ENCODE measurements at places on chromosomes 6 and 20. TPM values are rescaled to one million over a fixed set of nuclear protein-coding genes. Genes with fewer than 3 reads are reported as not detected.

RAMACL gene
- total RNA-seq, result 0.29 TPM

ERVFRD-1 gene
- total RNA-seq, result not detected

ALDH8A1 gene
- not detected for total RNA-seq

TGM3 gene
- total RNA-seq, result not detected

NCOA6 gene
- total RNA-seq, result 25.2 TPM

PAX1 gene
- not detected for total RNA-seq

DNA sequence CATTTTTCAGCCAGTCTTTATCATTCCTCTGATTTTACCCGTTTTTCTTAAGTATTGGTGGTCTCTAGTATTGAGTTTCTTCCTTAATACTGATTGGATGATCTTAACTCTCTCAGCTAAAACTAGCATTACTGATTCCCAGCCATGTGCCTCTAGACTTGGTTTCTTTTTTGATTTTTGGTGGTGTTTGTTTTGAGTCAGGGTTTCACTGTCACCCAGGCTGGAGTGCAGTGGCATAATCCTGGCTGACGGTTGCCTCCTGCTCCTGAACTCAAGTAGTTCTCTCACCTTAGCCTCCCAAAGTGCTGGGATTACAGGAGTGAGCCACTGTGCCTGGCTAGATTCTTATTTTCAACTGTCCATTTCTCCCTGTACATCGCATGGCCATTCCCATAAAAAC is 24.9 kb downstream of the DPPA5 start:
- no peak for DNase-seq

- no peak for DNase-seq
These were observed 230.6 kb downstream of the TMEM242 start for GRCh38 chr6:157092736-157093135.

GRCh38 chr6:129596522-129596921 is 113.5 kb downstream of the ARHGAP18 start:
- DNase-seq, result no peak

DNA sequence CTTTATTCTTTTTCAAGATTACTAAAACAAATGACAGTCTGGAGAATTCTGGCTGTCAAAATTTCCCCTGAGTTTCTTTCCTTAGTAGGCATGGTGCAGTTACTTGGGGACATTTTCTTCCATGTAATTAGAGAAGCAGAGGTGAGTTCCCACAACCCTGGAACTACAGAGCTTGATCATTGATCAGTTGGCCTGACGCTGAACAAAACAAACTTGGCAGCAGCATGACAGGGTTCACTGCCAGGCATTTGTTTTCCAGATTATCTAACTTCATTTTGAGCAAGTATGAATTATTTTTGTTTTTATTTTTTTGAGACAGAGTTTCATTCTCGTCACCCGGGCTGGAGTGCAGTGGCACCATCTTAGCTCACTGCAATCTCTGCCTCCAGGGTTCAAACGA is 22.6 kb downstream of the IYD start:
- DNase-seq, result no peak

- DNase-seq, result no peak
These were observed 62.8 kb upstream of the SDHAF4 start for GRCh38 chr6:70503813-70504465.

DNA sequence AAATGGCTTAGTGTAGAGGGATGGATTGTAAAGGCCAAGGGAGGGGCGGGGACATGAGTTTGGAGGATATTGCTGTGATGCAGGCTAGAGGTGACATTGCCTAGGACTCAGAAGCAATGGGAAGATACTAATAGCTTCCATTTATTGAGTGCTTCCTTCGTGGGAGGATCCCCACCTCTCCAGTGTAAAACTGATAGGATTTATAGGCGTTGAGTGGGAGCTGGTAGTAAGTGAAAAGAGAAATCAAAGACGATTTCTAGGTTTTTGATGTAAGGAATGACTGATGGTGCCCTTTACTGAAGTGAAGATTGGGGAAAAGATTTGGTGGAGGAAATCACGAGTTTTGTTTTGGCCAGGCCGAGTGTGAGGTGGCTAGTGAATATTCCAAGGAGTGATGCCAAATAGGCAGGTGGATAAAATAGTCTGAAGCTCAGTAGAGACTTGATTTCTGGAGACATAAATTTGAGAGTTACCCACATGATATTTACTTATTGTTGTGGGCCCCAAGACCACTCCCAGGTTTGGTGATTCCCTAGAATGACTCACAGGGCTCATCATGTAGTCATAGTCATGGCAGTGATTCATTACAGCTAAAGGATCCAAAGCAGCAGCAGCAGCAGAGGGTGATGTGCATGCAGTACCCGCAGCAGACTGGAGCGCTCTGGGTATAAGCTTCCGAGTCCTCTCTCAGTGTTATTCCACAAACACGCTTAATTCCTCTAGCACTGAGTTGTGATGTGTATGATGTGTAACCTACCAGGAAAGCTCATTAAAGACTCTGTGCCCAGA is 10.2 kb downstream of the RPRD1B start:
- DNase-seq, result no peak

- DNase-seq, result no peak
These were observed 16.0 kb downstream of the SLC2A10 start for GRCh38 chr20:46725186-46726165.

DNA sequence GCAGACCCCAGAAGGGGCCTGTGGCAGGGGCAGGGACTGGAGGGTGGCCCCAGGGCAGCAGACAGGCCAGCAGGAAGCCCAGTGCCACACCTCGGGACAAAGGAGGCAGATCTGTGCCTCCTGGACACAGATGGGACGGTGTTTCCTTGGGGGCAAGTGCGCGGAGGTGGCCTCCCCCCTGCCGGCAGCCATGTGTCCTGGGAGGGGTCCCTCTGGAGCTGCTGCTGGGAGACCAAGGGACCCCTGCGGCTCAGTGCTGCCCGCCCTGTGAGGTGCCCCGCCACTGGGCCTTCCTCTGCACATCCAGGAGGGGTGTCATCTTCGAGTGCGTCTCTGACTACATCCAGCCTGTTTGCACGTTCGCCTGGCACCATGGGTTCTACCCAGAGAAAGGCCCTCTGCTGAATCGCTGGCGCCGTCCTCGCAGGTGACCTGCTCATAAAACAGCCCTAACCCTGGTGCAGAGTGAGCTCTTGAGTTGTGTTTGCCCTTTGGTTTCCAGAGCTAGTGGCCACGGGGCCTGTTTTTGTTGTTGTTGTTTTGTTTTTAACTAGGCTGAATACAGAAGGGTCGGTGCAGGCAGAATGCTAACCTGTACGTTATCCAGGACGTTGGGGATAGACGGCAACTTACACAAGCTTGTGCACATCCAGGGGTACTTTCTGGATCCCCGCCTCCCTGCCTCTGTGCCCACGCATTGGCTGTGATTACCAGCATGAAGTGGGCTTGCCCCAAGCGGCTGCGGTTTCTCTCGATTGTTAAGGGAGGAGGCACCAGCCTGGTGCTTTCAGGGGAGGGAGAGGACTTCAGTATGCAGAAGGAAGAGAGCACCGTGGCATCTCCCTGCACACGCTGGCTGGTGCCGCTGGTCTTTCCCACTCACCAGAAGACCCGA is 1.3 kb upstream of the KCNQ2 start:
- DNase-seq, result no peak

DNA sequence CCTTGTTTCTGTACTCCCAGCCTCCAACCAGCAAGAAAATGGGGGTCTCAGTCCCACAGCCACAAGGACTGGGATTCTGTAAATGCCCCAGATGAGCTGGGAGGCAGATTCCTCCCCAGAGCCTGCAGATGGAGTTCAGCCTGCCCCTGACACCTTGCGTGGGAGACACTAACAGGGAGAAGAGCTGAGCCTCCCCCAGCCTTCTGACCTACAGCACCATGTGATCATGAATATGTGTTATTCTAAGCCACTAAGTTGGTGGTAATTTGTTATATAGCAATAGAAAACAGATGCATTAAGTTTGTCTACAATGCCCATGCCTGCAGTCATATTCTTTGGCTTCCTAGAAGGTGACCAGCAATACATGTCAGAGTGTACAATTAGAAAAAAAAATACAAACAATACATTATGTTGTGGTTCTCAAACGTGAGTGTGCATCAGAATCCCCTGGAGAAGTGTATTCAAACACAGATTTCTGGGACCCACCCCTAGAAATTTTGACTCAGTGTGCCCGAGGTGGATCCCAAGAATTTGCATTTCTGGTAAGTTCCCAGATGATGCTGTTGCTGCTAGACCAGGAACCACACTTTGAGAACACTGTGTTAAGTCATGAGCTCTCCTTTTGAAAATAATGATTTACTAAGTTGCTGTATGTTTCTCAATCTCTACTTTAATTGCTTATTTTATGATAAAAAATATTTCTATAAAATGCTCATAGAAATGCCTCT is 39.9 kb downstream of the SLC22A3 start:
- no peak for DNase-seq

- DNase-seq, result peak; percentile 68
These were observed 61.9 kb downstream of the GPR6 start for GRCh38 chr6:110039981-110040383.

- DNase-seq, result no peak
These were observed at the start of gene HLA-DPB1 for GRCh38 chr6:33075568-33076405. Gene HLA-DPB1 (plus strand): TSS chr6:33075990. CDS start chr6:33076042, 52 bp downstream.

DNA sequence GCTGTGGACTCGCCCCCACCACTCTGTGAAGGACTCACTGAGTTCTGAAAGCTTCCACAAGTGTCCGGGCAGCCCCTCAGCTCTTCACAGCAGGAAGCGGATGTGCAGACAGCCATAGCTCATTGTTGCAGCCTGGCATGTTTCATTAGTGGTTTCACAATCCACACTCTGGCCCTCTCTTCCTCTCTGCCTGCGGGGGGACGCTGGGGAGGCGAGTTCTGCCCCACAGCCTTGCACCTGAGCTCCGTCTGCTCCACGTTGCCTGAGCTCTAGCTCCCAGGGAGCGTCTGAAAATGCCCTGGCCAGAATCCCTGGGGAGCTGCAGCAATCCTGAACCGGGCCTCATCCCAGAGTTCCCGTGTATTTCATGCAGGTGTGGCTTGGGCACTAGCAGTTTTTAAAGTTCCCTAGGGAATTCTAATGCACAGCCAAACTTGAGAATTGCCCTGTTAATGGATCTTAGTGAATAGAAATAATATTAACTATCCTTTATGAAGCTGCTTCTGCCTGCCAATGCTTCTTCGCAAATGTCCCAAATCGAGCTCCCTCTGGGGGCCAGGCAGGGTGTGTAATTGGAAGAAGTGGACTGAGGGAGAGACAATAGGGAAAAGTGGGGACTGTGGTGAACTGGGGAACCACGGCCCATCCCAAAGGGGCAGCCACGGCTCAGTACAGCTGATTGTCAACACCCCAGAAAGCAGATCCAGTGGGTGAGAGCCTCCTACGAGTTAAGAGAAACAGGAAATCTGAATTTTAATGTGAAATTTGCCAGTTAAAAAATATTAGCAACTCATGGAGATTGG is 51.5 kb downstream of the CTCFL start:
- DNase-seq, result no peak

GRCh38 chr6:49522710-49523593 is 23.2 kb downstream of the GLYATL3 start:
- DNase-seq, result no peak

- DNase-seq, result no peak
These were observed 33.5 kb downstream of the XRN2 start for GRCh38 chr20:21336455-21337151.

DNA sequence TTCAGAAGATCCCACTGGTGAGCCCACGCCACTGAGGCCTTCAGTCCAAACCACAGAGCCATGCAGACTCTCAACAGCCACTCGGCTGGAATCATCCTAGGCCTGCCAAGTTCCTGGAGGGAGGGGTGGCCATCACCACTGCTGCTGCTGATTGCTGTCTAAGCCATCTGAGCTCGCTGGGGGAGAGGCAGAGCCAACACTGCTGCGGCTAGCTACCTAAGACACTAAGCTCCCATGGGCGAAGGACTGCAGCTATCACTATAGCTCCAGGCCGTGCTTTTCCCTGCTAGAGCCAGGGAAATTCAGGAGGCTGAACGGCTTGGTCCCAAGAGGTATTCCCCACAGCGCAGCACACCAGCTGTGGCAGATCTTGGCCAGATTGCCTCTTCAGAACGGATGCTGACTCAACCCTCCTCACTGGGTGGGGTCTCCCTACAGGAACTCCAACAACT is 73.6 kb downstream of the TBC1D32 start:
- no peak for DNase-seq

DNA sequence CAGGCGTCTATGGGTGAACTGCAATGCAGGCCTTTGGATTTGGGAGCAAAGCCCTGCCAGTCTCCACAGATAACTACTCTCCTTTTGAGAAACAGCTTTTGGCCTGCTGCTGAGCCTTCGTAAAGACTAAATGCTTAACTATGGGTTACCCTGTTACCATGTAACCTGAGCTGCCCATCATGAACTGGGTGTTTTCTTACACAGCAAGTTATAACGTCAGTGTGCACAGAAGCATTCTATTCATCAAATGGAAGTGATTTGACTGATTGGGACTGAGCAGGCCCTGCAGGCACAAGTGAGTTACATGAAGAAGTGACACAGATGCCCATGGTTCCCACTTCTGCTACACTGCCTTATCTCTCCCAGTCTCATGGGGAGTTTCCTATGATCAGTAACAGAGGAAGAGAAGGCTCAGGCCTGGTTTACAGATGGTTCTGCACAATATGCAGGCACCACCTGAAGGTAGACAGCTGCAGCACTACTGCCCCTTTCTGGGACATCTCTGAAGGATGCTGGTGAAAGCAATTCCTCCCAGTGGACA is 319.1 kb downstream of the CD83 start:
- DNase-seq, result no peak

DNA sequence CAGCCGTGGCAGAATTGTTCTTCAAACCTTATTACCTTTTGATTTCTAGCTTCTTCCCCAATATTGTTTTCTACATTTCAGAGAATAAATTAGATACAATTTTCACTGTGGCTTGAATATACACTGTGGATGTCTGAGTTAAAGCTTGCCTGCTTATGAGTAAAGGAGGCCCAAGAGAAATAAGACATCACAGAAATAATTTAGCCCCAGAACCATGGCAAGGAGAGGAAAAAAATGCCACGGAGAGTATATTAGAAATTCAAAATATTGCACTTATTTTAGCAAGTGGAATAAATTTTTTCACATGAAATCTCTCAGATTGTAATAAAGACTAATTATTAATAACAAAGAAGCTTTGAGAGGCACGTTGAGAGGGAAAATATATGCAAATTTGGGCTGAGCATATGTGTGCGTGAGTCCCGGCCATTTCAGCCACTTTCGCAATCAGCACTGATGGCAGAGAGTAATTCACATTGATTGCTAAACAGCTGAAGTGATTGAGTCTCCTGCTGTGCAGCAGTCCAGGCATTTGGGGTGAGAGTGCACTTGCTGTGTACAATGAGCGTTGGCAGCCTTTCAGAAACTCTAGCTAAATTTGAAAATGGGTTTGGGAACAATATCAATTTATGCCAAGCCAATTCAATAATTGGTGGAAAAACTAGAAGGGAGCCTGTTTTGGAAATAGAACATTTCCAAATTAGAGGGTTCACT is 596.0 kb downstream of the EPM2A start:
- no peak for DNase-seq

GRCh38 chr6:144162977-144163376 is 12.7 kb downstream of the STX11 start:
- DNase-seq, result no peak

Measured in H9 (cell line).